ENCODE measurements at places on chromosomes 7 and 10. TPM values are rescaled to one million over a fixed set of nuclear protein-coding genes. Genes with fewer than 3 reads are reported as not detected.

DNA sequence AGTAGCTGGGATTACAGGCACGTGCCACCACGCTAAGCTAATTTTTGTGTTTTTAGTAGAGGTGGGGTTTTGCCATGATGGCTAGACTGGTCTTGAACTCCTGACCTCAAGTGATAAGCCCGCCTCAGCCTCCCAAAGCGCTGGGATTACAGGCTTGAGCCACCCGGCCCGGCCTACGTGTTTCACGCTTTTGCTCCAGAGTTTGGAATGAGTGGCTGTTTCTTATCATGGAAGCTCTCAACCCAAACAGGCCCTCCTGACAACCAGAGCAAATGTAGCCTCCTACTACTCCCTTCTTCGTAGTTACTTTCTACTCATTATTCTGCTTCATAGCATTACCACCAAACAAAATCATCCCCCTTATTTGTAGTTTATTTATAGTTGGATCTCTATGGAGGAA is 26.8 kb upstream of the CASD1 start:
- no peak for DNase-seq

DNA sequence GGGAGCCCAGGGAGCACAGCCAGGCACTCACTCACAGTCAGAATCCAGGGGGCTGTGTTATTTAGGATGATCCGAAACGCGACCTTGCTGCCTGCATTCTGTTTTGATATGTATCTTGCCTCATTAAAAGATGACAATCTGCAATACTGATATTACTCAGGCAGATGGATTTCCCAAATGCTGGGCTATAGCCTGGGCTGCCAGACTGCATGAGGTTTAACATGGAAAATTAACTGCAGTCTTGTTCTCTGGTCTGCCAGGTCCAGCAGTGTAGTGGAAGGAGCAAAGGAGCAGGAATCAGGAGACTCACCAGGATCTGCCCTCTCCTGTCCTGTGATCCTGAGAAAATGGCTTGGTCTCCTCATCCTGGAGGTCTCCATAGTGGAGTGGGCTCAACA is 258.1 kb downstream of the PAXIP1 start:
- DNase-seq = no peak

Gene ZNF117
- 1.9 TPM for polyA plus RNA-seq

Gene TNS3
- polyA plus RNA-seq = 94.2 TPM

Gene PDE1C
- 19.6 TPM for polyA plus RNA-seq

Gene LIPK
- not detected for polyA plus RNA-seq

Measured in BJ (cell line).